ENCODE measurements at places on chromosomes 2 and 18.

- DNase-seq, result no peak
These were observed 194.5 kb downstream of the SEPTIN10 start for GRCh38 chr2:109419171-109419756.

DNA sequence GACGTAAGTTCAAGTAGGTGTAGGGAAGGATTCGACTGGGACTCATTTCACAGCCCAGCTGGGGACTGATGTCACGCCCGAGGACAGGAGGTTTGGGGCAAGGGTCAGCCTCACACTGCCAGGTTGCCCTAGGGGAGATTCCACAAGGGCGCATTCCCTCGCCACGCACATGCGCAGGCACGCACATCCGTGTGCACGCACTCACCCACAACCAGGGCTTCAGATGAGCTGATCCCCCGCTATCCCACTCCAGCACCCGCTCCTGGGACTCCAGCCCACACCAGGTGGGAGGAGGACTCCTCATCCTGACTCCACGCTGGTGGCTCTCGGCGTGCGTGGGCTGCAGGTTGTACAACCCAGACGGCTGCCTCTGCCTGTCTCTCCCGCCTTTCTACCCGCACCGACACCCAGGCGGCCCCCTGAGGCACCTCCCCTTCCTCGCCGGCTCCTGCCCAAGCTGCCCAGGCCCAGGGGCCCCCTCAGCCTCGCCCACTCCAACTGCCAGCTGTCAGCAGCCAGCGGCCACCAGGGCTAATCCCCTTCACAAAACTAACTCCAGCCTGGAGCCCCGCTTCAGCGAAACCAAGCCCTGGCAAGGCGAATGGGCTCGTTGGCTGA is 47.8 kb upstream of the FOSL2 start:
- DNase-seq, result no peak

- DNase-seq, result no peak
These were observed 133.3 kb downstream of the PTRHD1 start for GRCh38 chr2:24659862-24660261.

DNA sequence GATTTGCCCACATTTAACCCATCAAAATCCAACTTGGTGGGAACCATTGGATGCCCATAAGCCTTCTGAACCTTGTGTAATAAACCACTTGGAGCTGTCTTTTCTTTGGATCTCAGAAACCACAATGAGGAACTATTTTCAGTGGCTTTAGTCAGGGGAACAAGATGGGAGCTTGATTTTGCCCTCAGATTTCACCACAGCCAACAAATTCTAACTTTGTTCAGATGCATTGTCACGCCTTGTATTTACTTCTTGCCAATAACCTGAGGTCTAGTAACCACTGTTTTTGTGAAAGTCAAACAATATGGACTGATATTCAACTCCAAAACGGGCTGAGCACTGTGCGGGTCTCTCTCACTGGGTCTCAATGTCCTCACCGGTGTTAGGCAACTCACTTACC is 508.2 kb downstream of the TNS1 start:
- DNase-seq, result no peak

GRCh38 chr18:27008575-27008974 is 143.1 kb upstream of the AQP4 start:
- DNase-seq, result no peak

DNA sequence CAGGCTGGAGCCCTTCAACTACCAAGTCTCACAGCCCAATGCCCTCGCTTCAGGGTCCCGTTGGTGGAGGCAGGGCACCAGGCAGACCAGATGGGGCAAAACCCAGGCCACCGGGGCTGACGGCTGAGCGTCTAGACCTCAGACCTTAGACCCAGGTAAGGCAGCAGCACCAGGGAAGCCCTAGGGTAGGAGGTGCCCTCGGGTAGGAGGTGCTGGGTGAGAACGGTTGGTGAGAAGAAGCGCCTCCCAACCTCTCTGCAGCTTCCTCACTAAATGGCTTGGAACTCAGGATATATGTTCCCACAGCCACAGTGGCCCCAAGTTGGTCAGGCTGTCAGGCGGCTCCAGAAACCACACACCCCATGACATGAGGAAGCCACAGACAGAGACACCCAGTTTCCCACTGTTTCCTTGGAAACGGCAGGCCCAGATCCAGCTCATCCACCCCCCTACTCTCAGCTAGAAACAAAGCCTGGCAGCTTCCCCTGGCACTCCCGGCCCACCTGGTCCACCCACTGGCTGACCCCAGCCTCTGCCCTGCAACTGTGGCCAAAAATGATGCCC is 13.1 kb upstream of the MLPH start:
- DNase-seq, result peak; percentile 65

DNA sequence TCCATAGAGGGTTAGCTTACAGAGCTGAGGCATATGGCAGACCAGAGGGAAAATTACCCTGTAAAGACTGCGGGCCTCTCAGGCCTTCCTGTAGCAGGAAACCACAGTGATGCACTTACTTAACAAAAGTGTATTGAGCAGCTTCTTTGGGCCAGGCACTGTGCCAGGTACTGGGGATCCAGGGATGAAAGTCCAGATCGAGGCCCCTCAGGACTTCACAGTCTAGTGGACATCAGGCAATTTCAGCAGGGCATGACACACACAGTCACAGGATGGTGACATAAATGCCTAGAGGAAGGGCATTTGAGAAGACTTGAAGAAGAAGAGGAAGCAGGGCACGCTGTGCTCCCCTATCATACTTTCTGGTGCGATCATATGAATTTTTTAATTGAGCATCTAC is 71.7 kb downstream of the MARCO start:
- DNase-seq, result no peak

- DNase-seq, result no peak
These were observed 104.6 kb downstream of the TCF4 start for GRCh38 chr18:55483266-55483871.

GRCh38 chr2:186294248-186294888 is 191.7 kb upstream of the ZC3H15 start:
- no peak for DNase-seq

GRCh38 chr2:42926434-42927333 is 134.3 kb upstream of the HAAO start:
- DNase-seq, result no peak

DNA sequence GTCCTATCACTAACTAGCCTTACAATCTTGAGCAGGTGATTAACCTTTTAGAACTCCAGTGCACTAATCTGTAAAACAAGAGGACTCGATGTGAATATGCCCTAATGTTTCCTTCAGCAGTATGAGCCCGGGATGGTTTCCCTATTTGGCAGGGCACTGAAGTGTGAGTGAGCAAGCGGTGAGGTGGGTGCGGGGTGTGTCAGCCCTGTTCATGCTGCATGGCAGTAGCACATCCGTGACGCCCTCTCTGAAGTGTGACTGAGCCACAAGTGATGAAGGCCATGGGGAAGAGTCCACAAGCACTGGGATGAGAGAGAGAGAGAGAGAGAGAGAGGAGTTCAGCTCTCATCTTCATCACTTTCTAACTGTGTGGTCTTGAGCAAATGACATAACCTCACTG is 168.7 kb downstream of the SETBP1 start:
- DNase-seq, result no peak

- no peak for DNase-seq
These were observed 50.5 kb downstream of the KLHL29 start for GRCh38 chr2:23435250-23436035.

- peak; percentile 8 for DNase-seq
These were observed 1424.9 kb upstream of the NXPH2 start for GRCh38 chr2:140205093-140205492.
